Fibroblast of lung (primary cell): ENCODE measurements at places on chromosomes 5 and 9. TPM values are rescaled to one million over a fixed set of nuclear protein-coding genes. Genes with fewer than 3 reads are reported as not detected.
A peak's percentile ranks its signal among the peaks of the same experiment; 100 is the strongest.

The C6 gene
- 0.26 TPM in 1 of 2 replicates, not detected in the other for total RNA-seq

The SLC46A2 gene
- total RNA-seq = not detected in 2 replicates

The JAKMIP2 gene
- total RNA-seq = 0.51 and 1.3 TPM in 2 replicates

- H3K4me1 ChIP-seq = no peaks in the 10 kb centered on the region
- no peak overlapping the region for H3K4me3 ChIP-seq
- H3K27ac ChIP-seq = no peak overlapping the region
- no peaks in the 10 kb centered on the region for H3K36me3 ChIP-seq
Observed at GRCh38 chr5:157870837-157871834, 12.2 kb upstream of the CLINT1 start.

- H3K4me1 ChIP-seq = no peaks in the 10 kb centered on the region
- H3K27ac ChIP-seq = no peak overlapping the region
- no peak overlapping the region for H3K4me3 ChIP-seq
- no peaks in the 10 kb centered on the region for H3K27me3 ChIP-seq
Observed at GRCh38 chr9:10071579-10071978, 541.2 kb downstream of the PTPRD start.

GRCh38 chr5:73692166-73692640 is 66.2 kb downstream of the ARHGEF28 start:
- no peaks in the 10 kb centered on the region for H3K36me3 ChIP-seq
- DNase-seq = peak; percentile 65
- H3K4me1 ChIP-seq = peaks cover 19% of the 10 kb centered on the region
- no peak overlapping the region for H3K4me3 ChIP-seq
- H3K27ac ChIP-seq = no peak overlapping the region

DNA sequence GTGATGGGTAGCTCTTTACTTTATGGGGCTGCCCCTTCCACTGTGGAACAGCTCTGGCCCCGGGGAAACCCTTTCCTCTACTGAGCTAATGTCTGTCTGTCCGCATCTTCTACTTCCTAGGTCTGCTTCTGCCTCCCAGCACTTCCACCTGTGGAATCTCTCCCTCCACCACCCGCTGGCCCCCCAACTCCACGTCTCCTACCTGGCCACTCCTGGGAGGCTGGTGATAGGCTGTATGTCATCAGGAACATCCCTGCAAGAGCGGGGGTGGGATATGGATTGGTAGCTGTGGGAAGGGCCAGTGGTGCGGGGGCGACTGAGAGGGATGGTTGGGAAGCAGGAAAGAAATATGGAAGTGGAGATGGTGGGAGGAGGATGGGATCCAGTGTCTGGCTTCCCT is 9.2 kb downstream of the ALAD start:
- no peak overlapping the region for H3K27ac ChIP-seq
- H3K36me3 ChIP-seq = peaks cover 14% of the 10 kb centered on the region
- no peaks in the 10 kb centered on the region for H3K27me3 ChIP-seq
- no peak for DNase-seq
